A172 (cell line): ENCODE measurements at places on chromosomes 4 and X.
A peak's percentile ranks its signal among the peaks of the same experiment; 100 is the strongest.

DNA sequence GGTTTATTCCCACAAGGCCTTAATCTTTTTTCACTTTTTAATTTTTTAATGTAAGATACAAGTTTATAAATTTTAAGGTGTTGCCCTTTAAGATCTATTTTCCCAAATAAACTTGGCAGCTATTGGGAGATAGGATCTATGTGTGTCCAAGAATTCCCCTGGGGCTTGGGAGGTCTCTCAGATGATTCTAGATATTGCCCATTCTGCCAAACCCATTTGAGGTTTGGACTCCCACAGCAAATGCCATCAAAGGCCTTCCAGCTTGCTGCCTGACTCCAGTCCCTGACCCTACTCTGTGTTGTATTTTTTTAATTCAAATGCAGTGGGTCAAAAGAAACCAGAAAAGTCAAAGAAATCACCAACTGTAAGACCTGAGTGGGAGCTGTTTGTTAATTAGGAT, 120.0 kb upstream of the CHRDL1 start:
- no peak for DNase-seq

GRCh38 chr4:70313736-70314135, 21.0 kb upstream of the CABS1 start:
- DNase-seq = no peak

DNA sequence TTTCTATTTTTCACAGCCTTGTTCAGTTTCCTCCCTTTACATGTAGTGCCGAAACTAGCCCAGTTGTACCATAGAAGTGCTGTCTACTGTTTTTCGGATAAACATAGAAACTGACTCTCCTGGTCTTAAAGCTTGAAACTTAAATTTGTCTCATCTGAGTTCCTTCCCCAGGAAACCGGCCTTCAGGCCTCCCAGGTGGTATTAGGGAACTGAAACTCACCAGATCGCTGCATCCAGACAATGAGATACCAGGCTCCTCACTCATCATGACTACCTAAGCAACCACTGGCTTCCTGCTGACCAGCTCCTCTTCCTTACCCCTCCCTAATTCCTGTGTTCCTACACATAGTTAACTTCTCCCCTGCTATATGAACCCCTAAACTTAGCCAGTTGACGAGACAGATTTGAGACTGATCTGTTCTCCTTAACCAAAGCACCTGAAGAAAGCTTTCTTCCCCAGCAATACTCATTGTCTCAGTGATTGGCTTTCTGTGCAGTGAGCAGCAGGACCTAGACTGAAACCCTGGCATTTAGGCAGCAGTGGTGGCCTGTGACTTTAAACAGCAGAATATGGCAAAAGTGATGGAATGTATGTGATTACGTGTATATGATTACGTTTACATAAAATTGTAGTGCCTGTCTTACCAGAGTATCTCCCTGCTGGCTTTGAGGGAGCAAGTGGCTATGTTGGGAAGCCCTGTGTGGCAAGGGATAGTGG, 959.1 kb upstream of the LCORL start:
- DNase-seq = no peak

GRCh38 chr4:29717287-29718057, 1002.7 kb upstream of the PCDH7 start:
- DNase-seq = peak; percentile 69

DNA sequence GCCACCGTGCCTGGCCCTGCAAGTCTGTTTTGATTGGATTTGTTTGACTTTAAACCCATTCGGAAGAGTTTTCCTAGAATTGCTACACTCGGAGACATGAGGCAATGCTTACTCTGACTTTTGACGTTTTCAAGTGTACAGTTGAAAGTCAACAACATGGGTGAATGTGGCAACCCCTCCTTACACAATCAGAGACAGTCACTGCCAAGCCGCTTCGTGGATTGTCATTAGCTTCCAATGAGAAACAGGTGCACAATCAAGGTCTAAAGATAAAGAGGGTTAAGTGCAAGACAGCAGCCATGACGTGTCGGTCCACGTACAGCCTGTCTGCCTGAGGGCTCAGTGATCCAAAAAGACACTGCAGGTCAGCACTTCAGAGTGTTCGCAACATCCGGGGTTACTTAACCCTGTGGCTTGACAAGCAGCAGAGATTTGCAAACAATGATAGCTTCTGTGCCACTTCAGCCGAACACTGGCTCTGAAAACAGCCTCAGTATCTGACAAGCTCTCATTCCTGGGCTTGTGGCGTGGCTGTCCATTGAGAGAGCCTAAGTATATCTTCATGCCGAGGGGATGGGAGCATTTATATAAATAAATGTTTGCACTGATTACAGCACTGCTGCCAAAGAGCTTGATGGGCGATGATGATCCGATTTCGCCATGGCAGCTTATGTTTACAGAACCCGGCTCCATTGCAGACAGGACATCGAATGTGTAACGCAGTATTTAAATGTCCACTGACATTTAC, 180.0 kb downstream of the DHRSX start:
- no peak for DNase-seq

- no peak for DNase-seq
These were observed 22.0 kb downstream of the SORCS2 start for GRCh38 chr4:7214359-7214758.

DNA sequence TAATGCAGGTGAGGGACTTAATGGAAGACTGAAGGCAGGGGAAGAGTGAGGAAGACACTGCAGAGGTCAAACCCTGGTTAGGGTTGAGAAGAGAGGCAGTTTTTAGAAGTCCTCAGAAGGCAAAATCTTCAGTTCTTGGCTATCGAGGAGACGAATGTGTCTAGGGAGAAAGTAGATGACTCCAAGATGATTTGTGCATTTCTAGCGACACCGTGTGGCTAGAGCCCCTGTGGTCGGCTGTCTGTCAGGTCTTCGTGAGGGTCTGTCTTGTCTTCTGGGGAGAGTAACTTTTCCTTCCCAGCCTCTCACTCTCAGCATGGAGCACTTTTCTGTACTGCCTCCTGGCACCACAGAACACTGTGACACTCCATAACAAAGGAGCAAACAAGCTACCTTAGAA, 458.1 kb downstream of the STIM2 start:
- peak; percentile 8 for DNase-seq

DNA sequence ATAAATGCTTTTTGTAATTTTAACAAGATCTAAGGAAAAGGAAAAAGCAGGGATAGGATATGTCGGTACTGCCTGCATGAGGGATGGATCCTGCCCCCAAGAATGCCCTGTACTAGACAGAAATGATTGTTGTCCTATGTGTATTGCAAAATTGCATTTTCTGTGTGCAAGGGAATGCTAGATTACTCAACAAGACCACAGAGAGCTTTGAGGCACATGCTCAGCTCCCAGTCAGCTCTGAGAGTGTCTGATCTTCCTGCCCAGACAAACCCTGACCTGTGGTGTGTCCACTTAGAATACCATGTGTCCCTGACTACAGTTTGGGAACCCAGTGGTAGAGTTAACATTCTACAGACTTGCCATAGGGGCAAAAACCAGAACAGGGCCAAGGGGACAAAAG, 129.2 kb upstream of the PAK3 start:
- no peak for DNase-seq

DNA sequence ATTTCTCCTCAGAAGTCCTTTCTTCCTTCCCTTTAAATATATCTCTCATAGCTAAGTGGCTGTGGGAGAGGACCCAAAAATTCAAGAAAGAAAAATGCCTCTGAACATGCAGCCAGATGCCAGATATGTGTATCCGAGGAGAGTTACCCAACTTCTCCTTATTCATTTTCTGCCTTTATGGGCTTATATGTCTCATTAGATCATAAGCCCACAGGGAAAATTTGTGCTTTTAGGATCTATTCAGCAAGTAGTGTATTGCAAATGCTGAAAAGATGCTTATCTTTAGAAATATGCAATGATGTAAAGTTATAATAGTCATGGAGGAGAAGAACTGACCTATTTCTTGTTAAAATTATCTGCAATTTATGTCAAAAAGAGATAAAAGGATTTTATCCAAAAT, 371.8 kb upstream of the NOCT start:
- no peak for DNase-seq

GRCh38 chr4:78343682-78344081, 207.9 kb upstream of the ANXA3 start:
- DNase-seq = no peak

DNA sequence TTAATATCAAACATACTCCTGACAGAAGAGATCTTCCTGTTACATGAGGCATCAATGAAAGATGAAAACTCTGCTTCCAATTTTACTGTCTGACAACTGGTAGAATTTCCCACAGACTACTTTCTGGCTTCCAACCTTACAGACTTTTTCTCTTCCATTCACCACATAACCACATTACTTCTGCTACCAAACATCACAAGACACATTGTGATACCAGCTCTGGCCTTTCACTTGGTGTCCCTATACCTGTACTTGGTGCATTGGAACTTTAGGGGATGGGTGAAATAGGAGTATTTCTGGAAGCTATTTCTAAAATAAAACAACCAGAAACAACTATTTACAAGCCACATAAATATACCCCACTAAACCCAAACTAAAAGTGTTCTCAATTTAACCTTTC, 20.5 kb downstream of the AMTN start:
- no peak for DNase-seq

DNA sequence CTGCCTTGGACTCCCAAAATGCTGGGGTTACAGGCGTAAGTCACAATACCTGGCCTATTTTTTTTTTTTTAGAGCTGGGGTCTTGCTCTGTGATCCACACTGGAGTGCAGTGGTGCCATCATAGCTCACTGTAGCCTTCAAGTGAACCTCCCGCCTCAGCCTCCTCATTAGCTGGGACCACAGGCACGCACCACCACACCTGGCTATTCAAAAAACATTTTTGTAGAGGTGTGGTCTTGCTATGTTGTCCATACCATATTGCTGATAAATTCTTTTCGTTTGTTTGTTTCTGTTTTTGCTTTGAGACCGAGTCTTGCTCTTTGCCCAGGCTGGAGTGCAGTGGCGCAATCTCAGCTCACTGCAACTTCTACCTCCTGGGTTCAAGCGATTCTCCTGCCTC, 21.6 kb downstream of the ENOPH1 start:
- no peak for DNase-seq

DNA sequence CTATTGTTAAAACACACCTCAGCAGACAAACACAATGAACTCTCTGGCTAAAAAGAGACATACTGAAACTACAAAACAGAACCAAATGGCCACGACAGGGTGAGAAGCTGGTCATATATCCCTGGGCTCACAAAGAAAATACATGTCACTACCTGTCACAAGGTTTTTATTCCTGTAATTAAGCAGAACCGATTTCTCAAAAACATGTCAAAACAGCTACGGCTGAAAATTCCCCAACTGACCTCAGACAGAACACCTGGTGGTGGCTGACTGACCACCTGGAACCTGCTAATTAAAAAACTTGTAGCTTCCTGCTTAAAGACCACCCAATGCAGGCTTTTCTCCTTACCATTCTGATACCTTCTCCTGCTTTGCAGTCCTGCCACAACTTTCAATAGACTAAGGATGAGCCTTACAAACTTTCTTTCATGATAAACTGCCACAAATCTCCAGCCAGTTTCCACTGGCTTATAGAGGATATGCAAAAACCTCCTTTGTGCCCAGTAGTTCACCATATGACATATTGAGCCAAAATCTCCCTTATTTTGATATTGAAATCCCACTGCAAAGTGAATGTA, 571.9 kb downstream of the SPOCK3 start:
- no peak for DNase-seq

- DNase-seq = no peak
These were observed 74.1 kb upstream of the ANKRD50 start for GRCh38 chr4:124786634-124787033.

GRCh38 chr4:185196437-185196836, 7.4 kb downstream of the CFAP97 start:
- DNase-seq = no peak

- no peak for DNase-seq
These were observed 168.7 kb upstream of the GALNTL6 start for GRCh38 chr4:171644430-171645057.

DNA sequence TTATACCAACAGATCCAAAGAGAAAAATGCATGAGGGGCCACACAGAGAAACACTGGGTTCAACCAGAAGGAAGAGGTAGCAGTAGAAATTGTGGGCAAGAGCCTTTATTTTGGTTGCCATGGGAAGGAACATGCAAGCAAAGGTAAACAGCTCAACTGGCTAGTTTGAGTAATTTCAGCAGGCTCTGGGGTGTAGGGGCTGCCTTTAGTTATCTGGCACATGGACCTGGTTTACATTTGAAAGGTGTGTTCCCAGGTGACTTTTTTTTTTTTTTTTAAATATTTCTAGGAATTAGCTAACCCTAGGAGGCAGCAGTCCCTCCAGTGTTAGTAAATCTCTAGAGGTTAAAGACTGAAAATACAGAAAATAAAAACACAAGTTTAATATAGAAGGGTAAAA, 481.9 kb downstream of the ACTRT1 start:
- no peak for DNase-seq

DNA sequence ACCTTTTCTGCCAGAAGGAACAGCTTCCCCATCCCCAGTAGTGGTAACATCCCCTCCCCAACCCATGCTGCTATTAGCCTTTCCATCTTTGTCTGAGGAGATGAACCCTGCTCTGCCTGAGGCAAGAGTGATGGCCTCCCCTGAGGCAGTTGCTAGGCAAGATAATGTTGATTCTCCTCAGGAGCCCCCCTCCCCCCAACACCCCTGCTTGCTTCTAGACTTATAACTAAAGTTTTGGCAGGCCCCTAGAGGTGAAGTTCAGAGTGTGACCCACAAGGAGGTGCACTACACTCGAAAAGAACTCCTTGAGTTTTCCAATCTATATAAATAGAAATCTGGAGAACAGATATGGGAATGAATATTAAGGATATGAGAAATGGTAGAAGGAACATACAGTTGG, 962.5 kb downstream of the ADGRL3 start:
- DNase-seq = no peak

DNA sequence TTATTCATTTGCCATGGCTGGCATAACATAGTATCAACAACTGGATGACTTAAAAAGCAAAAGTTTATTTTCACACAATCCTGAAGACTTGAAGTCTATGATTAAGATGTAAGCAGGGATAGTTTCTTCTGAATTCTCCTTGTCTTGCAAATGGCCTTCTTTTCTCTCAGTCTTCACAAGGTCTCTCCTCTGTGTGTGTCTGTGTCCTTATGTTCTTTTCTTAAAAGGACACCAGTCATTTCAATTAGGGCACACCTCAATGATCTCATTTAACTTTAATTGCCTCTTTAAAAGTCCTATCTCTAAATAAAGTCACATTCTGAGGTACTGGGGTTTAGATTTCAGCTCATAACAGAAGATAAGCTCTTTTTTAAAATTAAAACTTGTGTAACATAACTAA, 399.7 kb downstream of the PABPC4L start:
- no peak for DNase-seq

DNA sequence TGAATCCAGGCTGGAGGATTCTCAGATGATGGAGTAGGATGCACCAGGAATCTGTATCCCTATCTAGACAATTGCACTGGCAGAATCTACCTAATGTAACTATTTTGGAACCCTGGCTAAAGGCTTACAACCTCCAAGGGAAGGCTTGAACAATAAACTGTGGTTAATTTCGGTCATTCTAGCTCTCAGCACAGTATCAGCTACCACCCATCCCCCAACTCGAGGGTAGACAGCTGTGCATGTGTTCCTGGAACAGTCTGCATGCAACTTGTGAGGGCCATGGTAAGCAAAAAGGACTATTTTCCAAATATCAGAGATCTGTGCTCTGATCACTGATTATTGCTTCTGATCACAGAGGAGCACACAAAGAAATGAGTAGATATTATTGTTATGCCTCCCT, 34.0 kb downstream of the ELF2 start:
- DNase-seq = no peak
